ENCODE measurements at places on chromosomes 4 and X.

DNA sequence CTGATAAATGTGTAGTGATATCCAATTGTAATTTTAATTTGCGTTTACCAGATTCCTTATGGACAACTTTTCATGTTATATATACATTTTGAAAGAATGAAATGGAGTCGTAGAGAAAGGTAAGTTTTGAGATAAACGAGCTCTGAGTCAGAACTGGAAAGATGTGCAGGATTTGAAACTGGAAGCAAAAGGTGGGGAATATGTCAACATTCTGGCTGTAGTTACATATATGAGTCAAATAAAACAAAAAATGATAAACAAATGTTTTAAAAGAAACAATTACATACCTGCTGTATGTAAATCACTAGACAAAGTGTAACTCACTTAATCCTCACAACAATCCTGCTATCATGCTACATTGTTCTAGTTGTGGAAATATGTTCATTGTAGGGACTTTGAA lies 84.0 kb downstream of the LPAR4 start:
- DNase-seq = no peak

DNA sequence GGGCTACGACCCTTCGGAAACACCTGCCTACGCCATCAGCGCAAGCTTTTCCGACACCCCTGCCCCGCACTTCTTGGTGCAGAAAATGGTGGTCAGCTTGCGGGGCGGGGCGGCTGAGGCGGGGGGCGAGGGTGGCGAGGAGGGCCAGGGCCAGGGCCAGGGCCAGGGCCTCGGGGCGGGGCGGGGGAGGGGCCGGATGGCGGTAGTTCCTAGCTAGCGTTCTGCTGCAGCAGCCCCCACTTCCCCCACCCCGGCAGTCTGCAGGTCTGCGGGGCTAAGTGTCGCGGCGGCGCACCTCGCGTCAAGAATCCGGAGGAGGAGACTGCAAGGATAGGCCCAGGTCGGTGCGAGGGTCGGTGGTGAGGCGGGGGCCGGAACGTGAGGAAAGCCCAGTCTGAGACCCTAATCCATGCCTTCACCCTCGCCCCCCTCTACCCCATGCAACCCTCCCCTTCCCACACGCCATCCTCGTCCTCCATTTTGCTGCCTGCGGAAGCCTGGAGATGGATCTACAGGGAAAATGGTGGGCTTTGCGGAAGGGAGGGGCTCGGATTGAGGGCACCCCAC lies 600 bp downstream of the BEX4 start:
- no peak for DNase-seq

GRCh38 chr4:57132743-57133137 lies 22.6 kb upstream of the IGFBP7 start:
- no peak for DNase-seq

DNA sequence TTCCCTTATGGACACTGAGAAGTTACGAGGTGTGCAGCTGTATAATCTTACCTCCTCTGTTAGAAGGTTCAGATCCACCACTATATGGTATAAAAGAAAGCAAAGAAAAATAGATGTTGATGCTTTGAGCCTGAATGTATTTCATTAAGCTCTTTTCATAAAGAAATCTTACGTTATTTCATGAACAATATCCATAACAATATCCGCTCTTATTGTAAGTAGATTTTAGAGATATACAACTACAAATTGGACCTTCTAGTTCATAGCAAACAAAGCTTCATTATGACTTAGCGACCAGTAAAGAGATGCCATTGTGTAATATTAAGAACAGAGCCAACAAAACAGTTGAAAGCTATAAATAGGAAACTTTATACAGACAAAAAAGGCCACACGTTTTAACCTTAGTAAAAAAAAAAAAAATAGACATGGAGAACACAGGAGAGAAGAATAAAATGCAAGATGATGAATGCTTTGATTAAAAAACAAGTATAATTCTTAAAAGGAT lies 203.6 kb downstream of the PDGFC start:
- DNase-seq = no peak

DNA sequence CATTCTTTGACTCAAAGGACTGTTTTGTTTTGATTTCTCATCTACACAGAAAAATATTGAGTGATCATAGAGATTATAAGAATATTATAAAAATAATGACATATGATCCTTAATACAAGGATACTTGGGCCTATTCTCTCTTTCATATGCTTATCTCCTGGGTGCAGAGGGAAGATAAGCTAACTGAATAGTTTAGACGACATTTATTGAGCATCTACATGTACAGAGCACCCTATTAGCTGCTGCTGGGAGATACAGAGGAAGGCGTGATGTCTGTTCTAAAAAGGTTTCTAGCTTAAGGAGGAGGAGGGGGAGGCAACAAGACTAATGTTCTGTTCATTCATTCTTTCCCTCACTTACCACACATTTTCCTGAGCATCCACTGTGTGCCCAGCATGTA lies 106.8 kb downstream of the HDAC8 start:
- DNase-seq = no peak

- DNase-seq = no peak
These were observed 117.6 kb upstream of the GPR101 start for GRCh38 chrX:137151403-137151802.

GRCh38 chr4:8938623-8939022 lies 67.0 kb upstream of the HMX1 start:
- DNase-seq = no peak

- no peak for DNase-seq
These were observed 457.4 kb downstream of the IL1RAPL1 start for GRCh38 chrX:29044423-29045184.

GRCh38 chr4:10075158-10075863 lies 41.3 kb downstream of the WDR1 start:
- DNase-seq = no peak

DNA sequence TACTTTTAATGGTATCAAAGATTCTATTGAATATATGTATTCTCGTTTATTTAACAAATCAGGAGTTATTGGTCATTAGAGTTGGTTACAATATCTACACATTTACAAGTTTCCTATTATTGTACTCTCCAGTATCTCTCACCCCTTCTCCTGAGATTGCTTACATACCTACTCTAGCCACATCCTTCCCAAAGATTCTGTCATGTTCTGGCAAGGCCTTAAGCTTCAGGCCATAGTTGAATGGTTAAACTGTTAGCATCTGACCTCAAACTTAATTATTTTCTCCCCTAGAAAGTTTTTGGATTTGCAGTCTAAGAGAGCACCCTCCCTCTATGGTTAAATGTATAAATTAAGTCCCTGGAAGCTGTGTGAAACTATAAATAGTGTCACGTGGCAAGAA lies 784.2 kb downstream of the GLUD2 start:
- DNase-seq = no peak

DNA sequence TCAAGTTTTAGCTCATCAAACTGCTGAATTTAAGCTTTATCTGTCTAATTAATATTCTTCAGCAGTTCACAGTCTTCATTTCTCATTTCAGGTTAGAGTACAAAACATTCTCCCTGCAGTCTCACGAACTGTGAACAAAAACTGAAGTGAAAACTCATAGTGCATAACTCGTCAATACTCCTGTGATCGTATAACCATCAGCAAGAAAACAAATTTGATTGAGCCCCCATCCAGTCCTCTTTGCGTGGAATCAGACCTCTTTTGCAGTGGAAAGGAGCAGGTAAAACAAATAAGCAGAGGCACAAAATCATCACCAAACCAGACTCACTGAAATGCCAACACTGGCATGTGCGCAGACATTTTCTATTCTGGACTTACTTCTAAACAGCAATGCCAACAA lies 12.7 kb downstream of the ADAM29 start:
- no peak for DNase-seq

- no peak for DNase-seq
These were observed 213.4 kb upstream of the LNX1 start for GRCh38 chr4:53804719-53805118.

GRCh38 chrX:139692506-139692849 lies 15.5 kb downstream of the MCF2 start:
- DNase-seq = no peak

- DNase-seq = no peak
These were observed 47.1 kb upstream of the CASK start for GRCh38 chrX:41970419-41970818.

DNA sequence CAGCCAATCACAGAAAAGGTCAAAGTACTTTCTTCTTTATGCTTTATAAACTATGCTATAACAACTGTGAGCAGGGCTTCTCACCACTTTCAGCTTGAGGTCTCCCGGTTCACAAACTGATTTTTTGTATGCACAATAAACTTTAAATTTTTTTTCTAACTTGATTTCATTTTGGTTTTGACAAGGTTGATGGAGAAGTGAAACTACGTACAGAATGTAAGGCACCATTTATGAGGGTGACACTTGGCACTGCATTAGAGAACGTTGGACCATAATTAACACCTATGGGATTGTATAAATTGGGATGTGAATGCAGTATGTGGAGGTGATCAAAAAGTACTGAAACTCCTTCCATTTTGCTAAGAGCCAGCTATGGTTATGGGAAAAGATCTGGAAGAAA lies 857.9 kb upstream of the HTR2C start:
- no peak for DNase-seq

GRCh38 chr4:181477591-181477990 lies 765.6 kb upstream of the TENM3 start:
- no peak for DNase-seq

DNA sequence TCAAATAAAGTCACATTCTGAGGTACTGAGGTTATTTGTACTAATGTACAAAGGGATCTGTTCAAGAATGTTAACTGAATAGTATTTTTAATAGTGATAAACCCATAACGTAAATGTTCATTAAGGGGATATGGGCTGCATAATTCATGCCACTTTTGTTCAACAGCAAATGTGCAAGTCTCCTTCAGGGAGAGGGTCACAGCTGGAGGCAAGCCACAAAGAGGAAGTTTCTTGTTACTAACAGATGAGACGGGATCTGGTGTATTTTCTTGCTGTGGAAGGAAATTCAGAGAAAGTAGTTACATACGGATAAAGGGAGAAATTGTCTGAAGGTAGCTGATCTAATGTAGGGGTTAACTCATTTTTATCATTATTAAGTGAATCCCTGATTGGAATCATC lies 10.0 kb downstream of the ZFP42 start:
- no peak for DNase-seq

- no peak for DNase-seq
These were observed 143.5 kb upstream of the GALNT7 start for GRCh38 chr4:173025131-173025530.

DNA sequence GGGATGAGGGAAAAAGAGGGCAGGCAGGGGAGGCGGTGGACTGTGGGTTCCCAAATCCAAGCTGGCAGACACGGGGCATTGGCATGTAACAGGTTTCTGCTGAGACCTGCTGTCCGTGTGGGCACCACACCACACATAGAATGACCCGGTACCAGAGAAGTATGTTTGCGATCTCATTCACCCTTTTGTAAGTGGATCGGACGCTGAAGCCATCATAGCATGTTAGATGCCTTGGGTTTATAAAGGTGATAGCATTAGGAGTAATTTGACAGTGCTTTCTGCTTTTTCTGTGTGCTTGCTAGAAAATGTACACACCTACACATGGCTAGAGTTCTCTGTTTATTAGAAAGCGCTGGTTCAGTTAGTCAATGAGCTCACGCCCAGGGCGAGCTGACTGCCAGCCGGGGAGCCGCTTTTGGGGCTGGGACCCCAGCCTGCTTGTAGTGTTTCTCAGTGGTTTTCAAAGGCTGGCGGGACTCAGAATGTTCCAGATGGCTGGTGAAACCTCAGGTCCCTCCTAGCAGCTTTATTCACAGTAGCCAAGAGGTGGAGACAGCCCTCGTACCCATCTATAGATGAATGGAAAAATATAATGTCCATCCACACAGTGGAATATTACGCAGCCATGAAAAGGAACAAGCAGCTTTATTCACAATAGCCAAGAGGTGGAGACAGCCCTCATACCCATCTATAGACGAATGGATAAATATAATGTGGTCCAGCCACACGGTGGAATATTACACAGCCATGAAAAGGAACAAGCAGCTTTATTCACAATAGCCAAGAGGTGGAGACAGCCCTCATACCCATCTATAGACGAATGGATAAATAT lies 579 bp downstream of the IL3RA start:
- DNase-seq = no peak

GRCh38 chr4:151691639-151692442 lies 69.0 kb downstream of the GATB start:
- DNase-seq = no peak

- DNase-seq = no peak
These were observed 98.0 kb upstream of the MAP9 start for GRCh38 chr4:155474758-155475157.

GRCh38 chrX:140572724-140573123 lies 67.9 kb upstream of the SOX3 start:
- no peak for DNase-seq

- no peak for DNase-seq
These were observed 23.1 kb downstream of the DACH2 start for GRCh38 chrX:86171366-86171765.

GRCh38 chr4:124737619-124738018 lies 25.1 kb upstream of the ANKRD50 start:
- DNase-seq = no peak

DNA sequence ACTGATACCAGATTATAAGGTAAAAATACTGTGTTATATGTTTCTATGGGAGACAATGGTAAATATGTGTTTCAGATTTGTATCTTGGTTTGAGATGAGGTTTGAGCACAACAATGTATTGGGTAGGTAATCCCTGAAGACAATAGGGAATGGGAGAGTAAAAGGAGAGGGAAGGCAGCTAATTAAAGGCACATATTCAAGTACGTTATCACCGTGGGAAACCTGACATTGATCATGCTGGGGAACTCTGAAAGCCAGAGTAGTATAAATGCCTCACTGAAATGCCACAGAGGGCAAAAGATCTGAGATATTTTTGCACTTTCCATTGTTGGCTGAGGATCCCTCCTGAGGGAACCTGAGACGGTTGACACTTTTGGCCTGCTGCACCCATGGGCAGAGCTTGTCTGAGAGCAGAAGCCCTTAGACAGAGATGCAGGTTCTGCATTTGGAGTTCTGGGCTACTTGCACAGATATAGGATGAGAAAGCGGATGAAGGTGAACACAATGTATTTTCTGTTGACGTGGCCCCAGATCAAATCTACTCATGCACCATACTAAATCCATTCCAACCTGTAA lies 506.7 kb downstream of the PCDH18 start:
- no peak for DNase-seq

- no peak for DNase-seq
These were observed 146.7 kb downstream of the PCDH7 start for GRCh38 chr4:30866907-30867306.

- no peak for DNase-seq
These were observed 43.1 kb downstream of the PNMA5 start for GRCh38 chrX:152950786-152951185.

DNA sequence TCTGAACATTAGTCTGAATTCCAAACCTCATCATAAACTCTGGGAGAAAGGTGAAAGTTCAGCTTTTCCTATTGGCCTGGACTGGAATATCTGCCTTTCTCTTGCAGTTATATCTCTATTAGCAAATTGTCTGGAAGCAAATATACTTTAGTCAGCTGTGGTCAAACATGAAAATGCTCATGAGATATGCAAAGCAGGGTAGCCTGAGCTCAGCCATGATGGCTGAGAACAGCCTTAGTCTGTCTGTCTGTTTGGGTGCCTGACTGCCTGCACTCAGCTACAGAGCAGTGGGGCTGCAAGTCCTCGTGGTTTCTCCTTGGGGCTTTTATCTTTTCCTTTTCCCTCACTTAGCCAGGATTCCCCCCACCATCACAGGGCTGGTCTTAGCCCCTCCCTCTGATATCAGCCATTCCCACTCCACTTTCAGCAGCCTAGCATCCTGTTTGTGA lies 19.5 kb upstream of the PGRMC2 start:
- no peak for DNase-seq

GRCh38 chrX:68383540-68383939 lies 49.8 kb downstream of the OPHN1 start:
- DNase-seq = no peak
